ENCODE measurements at places on chromosomes 11 and 22. TPM values are rescaled to one million over a fixed set of nuclear protein-coding genes. Genes with fewer than 3 reads are reported as not detected.

GRCh38 chr22:37843741-37844089 lies 419 bp downstream of the ANKRD54 start:
- peak; percentile 47 for DNase-seq

- no peak for DNase-seq
Measured at GRCh38 chr11:34680206-34680605, 59.3 kb downstream of the EHF start.

DNA sequence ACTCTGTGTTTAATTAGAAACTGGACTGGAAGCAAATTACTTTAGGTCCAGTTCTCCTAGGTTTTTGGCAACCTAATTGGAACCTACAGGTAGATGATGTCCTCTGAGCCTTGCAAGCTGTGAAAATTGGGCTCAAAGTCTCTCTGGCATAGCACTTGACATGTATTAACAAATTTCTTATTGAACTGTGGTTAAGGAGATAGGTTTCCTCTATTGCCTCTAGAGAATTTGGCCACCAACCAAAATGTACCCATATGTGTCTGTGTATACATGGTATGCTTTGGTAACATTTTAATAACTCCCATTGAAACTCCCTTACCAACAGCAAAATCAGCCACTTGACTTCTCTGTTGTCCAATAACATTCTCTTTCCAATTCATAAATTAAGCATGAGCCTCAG lies at the start of gene OR4D10:
OR4D10 (plus strand) TSS at position 301 of the 400 bp plus-strand sequence. CDS start 4,115 bp downstream, outside the sequence.
- no peak for DNase-seq

JAML gene
- 2.9 TPM for total RNA-seq

CHST1 gene
- total RNA-seq: 2.9 TPM

- no peak for DNase-seq
Measured at GRCh38 chr22:27987557-27987956, 68.5 kb upstream of the PITPNB start.

DNA sequence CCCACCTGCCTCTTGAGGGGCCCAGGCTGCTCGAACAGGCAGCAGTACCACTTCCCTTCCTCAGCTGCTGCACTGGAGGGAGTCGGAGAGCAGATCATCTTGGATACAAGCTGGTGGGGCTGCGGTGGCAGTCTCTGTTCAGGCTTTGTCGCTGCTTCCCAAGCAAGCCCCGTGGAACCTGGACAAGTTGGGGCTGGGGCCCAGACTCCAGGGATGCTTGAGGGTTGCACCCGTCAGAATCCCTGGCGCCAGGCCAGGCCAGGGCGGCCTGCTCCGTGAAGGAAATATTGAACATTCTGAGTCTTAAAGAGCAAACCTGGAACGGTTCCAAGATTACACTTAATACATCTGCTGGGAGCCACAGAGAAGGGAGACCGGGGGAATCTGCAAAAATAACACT lies 310.1 kb upstream of the SORL1-AS1 start:
- peak; percentile 25 for DNase-seq

- peak; percentile 18 for DNase-seq
Measured at GRCh38 chr11:45538363-45538762, 127.1 kb downstream of the CHST1 start.

CYP2D6 gene
- 0.16 TPM for total RNA-seq

GRCh38 chr11:45105233-45105983 lies 41.0 kb upstream of the PRDM11 start:
- peak; percentile 82 for DNase-seq

LUZP2 gene
- not detected for total RNA-seq
